ENCODE measurements at places on chromosomes 7 and 10.

- no peak for DNase-seq
Observed at GRCh38 chr7:117098457-117098856, 145.2 kb downstream of the ST7 start.

DNA sequence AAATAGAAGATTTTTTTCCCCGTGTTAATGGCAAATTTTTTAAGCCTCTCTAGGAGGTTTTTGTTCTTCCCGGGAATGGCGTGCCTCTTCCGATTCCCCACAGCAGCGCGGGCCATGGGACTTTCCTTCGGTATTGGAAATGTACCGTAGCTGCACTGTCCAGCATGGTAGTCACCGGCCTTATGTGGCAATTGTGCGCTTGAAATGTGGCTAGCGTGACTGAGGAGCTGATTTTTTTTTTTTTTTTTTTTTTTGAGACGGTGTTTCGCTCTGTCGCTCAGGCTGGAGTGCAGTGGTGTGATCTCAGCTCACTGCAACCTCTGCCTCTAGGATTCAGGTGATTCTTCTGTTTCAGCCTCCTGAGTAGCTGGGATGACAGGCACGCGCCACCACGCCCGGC, 938 bp upstream of the TCTN3 start:
- DNase-seq, result no peak

GRCh38 chr7:103499976-103500375, 54.0 kb upstream of the SLC26A5 start:
- no peak for DNase-seq

DNA sequence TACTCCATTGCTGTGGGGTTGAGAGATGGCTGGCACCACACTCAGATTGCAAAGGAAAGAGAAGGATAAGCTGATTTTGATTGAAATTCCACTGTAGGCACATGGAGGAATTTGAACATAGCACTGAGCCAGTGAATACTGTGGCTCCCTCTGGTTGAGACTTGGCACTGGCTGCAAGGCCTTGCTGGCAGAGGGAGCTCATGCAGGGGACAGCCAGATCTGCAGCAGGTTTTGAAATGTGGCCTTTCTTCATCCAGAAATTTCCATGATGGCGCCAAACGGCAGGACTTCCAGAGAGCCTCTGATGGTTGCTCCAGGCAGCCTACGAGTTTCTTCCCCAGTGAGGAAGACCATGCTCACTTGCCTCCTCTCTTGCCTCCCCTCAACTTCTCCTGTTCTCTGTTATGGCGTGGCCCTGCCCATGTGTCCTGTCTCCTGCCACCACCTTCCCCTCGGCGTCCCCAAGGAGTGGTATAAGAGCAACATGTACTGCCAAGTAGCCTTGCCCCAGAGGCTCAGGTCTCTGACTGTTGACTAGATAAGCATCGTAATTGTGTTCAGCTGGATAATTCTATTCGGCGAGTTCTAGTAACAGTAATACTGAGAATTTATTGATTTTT, 265.6 kb downstream of the CCDC3 start:
- no peak for DNase-seq

GRCh38 chr10:116787893-116788665, 45.7 kb upstream of the HSPA12A start:
- DNase-seq, result peak; percentile 70

GRCh38 chr10:43304687-43305333, 37.9 kb upstream of the RASGEF1A start:
- peak; percentile 21 for DNase-seq

DNA sequence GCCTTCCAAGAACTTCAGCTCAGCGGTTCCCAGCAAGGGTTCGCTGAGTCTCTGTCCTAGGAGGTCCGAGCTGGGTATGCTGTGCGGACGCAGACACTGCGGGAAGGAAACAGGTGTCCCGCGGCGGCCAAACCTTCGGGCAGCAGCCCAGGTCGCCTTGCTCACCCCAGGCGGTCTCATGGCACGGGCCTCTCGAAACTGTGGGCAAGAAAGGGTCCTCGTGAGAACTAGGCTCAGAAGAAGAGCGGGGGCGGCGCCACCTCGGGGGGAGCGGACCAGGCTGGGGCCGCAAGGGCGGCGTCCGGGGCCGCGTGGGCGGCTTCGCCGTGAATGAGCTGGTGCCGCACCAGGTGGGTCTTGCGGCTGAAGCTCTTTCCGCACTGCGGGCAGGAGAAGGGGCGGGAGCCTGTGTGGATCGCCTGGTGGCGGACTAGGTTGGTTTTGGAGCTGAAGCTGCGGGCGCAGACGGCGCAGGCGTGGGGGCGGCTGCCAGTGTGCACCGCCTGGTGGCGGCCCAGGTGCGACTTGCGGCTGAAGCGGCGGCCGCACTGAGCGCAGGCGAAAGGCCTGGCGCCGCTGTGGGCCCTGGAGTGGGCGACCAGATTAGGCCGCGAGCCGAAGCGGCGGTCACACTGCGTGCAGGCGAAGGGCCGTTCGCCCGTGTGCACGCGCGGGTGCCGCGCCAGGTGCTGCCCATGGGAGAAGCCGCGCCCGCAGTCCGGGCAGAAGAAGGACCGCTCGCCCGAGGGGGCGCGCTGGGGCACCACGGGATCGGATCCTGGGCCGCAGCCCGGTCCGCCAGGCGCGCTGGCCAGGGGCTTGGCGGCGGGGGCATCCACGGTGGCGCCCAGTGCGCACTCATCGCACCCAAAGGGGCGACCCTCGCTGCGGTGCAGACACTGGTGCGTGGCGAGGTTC, 8.6 kb downstream of the ZNF467 start:
- DNase-seq, result no peak

DNA sequence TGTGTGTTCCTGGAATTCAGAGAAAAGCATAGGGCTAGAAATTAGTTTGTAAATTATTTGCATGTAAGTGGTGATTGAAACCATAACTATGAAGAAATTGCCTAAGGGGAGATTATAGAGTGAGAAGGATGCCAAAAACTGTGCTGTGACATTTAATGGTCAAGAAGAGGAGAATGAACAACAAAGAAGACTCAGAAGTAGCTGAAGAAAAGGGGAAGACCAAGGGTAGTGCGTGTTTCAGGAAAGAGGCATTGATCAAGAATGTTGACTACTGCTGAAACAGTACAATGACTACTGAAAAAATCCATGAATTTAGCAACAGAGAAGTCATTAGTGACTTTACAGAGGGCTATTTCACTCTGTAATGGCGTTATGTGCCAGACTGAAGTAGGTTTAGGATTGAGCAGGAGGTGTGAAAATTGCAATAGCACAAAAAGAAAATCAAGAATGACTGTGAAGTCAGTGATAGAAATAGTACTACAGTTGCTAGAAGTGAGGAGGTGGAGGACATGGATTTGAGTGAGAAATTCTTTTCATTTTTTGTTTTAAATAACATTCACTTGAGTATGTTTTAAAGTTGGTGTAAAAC, 28.9 kb upstream of the SAMD9L start:
- no peak for DNase-seq

DNA sequence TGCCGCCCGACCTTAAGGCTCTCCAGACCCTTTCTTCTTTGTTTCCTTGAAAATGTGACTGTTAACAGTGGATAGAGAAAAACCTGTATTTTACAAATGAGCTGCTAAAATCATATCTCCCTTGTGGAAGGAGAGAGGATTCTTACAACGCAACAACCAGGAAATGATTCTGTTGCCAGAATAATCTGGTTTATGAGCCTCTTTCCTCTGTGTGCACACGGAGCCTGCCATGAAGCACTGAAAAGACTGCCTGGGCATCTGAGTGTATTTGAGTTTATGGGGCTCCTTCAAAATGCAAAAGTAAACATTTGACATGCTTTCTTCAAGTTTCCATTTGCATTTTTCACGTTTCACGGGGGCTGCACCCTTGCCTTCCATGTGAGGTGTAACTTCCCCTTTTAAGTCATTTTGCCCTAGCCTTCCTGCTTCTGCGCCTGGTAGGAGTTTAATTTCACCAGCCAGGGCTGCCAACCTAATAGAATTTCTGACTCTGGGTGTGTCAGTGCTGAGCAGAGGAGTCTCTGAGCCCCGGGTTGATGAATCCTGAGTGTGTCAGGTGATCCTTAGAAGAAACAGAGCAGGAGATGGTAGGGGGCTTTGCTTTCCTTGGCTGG, 101.2 kb downstream of the GRB10 start:
- DNase-seq, result no peak

GRCh38 chr7:516606-517456, 2.8 kb downstream of the PDGFA start:
- DNase-seq, result no peak

- no peak for DNase-seq
Observed at GRCh38 chr7:94195201-94195600, 191.0 kb upstream of the BET1 start.

DNA sequence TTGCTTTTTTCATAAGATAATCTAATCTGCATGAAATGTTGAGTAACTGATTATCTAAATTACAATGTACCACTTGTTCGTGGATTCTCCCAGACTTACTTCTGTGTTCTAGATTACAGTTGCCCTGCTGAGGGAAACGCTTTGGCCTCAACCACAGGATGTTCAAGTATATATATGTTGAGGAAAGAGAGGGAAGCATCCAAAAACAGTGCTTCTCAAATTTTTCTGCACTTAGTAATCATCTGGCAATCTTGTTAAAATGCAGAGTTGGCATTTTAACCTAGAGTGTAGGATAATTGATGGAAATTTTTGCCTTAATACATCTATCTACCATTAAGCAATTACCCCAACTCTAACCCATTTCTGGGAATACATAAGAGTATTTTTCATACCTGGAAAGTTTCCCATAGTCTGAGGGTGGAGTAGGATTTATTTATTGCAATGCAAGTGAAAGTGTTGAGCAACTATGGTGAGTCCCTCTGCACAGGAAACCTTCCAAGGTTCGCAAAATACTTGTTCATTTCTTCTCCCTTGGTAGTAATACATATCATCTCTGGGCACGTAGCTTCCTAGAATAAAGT, 59.6 kb upstream of the C1GALT1 start:
- no peak for DNase-seq

- no peak for DNase-seq
Observed at GRCh38 chr7:78139335-78139734, 340.8 kb downstream of the PHTF2 start.

GRCh38 chr7:158976468-158976848, 120.1 kb downstream of the DYNC2I1 start:
- peak; percentile 11 for DNase-seq

DNA sequence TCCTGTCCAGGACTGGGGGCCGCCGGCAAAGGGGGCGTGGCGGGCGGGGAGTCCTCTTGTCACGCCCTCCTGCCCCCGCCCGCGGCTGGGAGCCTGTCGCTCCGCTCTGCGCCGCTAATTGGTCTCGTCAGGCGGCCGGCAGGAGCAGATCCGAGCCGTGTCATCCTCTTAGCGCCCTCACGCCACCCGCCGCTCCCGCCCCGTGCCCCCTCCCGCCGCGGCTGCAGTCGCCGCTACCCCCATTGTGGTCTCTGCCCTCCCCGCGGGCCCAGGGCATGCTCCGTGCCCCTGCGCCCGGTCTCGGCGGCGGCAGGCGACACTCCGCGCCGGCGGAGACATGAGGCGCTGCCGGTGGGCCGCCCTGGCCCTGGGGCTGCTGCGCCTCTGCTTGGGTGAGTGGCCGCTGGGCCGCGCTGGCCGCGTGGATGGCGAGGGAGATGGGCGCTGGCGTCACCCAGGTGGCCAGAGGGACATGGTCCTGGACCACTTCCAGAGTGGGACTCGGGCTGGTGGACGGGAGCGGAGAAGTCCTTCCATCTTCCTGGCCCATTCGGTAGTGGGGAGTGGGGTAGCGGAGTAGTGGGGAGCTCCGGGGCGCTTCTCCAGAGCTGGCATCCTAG, at the start of gene CDHR1:
Gene CDHR1 (plus strand): TSS at position 114 of the 620 bp plus-strand sequence. CDS start 224 bp downstream, at position 338.
- DNase-seq, result no peak

DNA sequence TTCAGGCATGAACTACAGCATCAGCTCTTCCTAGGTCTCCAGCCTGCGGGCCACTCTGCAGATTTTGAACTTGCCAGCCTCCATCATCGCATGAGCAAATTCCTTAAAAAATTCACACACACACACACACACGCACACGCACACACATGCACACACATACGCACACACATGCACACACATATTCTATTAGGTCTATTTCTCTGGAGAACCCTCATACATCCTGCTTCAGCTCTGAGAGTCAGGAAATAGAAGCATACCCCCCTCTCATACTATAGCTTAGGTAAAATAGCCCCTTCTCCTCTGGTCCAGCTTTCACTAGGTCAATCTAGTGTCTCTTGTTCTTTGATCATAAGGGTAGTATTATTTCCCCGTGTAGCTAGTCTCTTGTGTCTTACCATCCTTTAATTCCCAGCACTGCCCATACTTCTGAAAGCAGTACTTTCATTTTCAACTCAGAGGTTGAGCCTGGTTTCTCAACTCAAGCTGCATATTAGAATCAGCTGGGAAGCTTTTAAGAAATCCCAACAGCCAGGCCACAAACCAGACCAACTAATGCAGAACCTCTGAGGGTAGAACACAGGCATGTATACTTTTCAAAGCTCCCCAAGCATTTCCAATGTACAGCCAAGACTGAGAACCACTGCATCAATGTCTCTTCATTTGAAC, 30.9 kb upstream of the ITGB8 start:
- no peak for DNase-seq

DNA sequence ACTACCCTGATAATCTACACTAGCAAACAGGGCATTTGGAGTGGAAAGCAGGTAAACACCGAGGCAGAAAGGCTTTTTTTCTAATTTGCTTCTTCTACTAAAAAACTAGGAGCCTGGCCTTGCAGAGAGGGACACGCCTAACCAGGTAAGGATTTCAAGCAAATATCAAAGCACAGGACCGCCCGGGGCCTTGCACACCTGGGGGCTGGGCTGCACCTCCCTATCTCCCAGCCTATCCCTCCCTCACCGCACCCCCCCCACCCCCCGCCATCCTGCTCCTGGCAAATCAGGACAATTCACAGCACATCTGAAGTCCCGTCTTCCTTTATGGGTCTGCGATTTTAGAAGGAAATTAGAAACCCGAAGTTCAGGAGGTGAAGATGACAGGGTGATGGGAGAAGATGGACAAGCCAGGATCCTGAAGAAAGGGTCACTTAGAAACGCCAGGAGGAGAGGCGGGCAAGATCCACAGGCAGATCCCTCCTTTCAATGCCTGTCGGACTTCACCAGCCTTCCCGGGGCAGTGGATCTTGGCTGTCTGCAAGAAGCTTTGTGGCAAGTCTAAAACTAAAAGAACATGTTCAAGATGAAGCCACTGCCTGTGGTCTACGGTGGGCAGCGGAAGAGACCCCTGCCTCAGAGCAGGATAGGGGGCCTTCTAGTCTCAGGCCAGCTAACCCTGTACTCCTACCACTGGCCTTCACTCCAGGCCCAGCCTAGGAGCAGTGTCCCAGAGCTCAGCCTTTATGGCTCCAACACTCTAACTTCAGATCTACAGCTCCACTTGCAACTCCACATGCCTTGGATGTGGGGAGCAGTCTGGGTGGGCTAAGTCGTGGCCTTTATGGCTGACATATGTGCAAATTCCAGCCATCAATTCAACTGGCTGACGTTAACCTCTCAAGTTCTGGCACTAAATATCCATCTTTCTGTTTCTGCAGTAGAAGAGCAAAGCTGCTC, 43.9 kb downstream of the TNS3 start:
- DNase-seq, result no peak

DNA sequence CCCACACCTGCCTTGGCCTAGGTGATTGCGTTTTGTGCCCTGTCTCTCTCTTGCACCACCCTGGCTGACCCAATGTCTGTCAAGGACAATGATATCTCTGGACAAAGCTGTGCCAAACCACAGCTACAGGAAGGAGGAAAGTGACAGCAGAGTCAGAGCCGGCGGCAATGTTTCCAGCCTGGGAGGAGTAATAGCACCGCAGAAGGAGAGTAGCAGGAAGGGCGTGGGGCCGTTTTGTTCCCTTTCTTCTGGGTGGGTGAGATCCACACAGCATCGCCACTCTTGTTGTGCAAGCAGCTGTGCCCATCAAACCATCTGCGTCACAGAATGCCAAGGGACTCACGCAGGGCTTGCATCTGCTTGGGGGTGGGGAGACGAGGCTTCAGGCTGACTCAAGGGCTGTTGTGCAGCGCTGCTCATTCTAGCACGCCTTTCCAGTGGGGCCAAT, 341.6 kb upstream of the AUTS2 start:
- DNase-seq, result no peak

GRCh38 chr10:8416760-8417159, 362.3 kb downstream of the GATA3 start:
- no peak for DNase-seq
